Dermis microvascular lymphatic vessel endothelial cell (primary cell): ENCODE measurements at places on chromosomes 7 and 10.
A peak's percentile ranks its signal among the peaks of the same experiment; 100 is the strongest.

GRCh38 chr7:69996121-69996520, 397.8 kb downstream of the AUTS2 start:
- no peak for DNase-seq

GRCh38 chr10:69803809-69804208, 2.1 kb downstream of the COL13A1 start:
- DNase-seq = no peak

- DNase-seq = no peak
Measured at GRCh38 chr7:27767374-27767773, 27.4 kb downstream of the TAX1BP1 start.

DNA sequence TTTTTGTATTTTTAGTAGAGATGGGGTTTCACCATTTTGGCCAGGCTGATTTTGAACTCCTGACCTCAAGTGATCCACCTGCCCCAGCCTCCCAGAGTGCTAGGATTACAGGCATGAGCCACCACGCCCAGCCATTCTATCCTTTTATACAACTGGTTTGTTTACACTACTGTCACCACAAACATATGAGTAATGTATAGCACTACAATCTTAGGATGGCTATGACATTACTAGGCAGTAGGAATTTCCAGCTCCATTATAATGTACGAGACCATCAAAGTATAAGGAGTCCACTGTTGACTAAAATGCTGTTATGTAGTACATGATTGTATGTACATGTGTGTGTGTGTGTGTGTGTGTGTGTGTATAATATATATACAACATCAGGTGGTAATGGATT, 1126.1 kb upstream of the LRRN3 start:
- DNase-seq = no peak

DNA sequence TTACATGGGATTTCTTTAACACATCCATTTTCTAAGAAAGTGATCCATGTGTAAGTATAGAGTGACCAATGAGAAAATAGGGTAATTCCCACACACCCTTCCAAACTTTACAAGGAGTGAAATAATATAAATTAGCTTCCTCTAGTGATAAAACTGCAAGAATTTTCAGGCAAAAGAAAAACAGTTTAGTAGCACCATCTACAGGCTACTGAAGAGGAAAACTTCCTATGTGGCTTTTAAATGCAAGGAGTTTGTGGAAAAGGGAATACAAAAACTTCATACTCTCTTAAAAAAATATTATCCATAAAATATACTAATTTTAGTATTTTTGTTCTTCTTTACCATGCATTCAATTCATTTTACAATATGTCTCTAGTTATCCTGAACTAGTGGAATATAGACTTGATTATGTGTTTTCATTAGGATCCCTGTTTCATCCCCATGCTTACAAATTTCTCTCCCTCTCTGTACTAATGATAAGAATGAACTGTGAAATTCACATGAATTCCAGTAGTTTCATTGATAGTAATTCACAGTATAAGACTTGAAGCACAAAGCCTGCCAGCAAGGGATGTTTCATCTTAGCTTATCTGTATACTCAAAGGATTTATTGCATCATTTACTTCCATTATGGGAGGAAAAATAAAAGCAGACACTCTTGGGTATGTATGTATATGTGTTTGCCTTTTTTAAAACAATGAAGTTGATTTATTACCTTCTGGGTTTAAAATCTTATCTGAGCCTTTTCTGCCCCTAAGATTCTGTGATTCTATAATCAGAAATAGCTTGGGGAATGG, 442.9 kb downstream of the AUTS2 start:
- no peak for DNase-seq

DNA sequence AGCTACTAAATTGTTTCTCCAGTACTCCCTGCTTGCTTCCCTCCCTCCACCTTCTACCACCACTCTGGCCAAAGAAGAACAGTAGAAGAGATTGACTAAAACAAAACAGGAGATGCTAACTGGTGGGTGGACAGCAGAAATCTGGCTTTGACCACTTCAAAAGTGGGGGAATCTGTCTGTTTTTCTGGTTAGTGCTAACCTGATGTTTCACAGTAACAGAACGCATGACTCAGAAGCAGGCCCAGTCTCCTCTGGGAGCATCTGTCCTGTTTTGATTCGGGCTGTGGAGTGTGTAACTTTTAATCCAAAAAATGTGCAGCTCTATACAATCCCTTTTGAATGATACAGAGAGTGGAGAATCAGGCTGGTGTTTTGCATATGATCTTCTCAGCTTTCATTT, 32.7 kb upstream of the ZNF438 start:
- peak; percentile 29 for DNase-seq

- DNase-seq = no peak
Measured at GRCh38 chr7:106552645-106553445, 108.1 kb downstream of the CCDC71L start.

DNA sequence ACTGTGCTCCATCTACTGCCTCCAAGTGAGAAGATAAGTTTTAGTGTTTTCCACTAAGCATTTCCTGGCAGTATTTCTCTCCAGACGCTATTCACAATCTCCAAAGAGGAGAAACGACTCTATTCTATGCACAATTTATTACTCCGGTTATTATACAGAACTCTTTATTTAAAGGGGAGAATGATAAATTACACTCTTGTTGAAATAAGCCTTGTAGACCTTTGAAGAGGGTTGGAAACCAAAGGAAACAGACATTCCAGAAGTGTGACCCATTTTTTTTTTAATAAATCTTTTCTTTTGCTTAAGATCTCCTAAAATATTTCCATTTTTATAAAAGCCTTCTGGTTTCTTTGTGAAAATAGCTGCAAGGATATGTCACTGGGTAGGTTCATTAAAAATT, 76.1 kb upstream of the HDAC9 start:
- no peak for DNase-seq

- DNase-seq = no peak
Measured at GRCh38 chr10:61609701-61610100, 53.0 kb upstream of the CABCOCO1 start.

DNA sequence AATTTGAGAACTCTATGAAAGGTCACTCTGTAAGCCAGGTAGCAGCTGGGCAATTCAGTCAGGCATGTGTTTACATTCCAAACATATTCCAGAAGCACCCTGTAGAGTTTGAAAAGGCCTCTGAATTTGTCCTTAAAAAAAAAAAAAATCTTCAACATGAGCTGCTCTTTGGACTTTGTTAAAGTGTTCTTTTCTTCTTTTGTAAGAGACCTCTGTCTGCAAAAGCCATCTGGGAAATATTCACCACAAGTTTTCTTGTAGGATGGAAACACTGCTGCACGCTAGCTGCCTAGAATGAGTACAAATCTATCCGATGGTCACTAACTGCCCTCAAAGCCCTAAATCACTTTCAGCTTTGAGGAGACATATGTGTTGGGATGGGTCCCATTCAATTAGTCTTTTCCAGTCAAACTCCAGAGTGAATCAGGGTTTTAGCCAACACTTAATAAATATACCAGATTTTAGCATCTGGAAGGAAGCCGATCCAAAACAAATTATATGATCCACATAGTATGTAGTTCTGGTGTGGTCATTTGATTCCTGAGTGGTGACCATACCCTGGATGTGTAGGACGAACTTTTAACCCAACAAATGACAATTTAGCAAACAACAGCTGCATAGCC, 85.9 kb downstream of the CD36 start:
- DNase-seq = no peak

GRCh38 chr7:49479936-49480544, 293.4 kb upstream of the VWC2 start:
- no peak for DNase-seq

GRCh38 chr10:98621630-98622029, 174.9 kb upstream of the HPS1 start:
- DNase-seq = no peak

DNA sequence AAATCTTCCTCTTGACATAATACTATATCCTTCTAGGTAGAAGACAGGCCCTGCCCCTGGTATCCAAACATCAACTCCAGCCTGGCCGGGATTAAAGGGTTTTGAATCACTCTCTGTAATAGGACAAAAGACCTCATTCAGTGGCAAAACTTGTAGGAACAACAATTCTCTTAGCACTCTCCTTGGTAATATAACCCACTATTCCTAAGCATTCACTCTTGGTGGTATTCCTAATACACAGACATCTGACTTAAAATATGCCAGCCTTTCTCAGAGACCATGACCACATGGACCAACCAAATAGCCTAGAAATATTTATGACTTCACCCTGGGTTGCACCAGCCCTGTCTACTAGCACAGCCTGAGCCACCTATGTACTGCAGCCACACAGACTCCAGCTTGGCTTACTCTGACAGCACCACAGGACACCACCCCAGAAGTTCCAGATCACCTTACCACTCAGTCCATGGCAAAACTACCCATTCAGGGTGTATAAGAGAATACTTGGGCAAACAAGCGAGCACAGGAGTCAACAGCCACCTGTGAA, 244.9 kb upstream of the NEBL start:
- no peak for DNase-seq

- no peak for DNase-seq
Measured at GRCh38 chr7:41274179-41274578, 428.7 kb downstream of the INHBA start.

DNA sequence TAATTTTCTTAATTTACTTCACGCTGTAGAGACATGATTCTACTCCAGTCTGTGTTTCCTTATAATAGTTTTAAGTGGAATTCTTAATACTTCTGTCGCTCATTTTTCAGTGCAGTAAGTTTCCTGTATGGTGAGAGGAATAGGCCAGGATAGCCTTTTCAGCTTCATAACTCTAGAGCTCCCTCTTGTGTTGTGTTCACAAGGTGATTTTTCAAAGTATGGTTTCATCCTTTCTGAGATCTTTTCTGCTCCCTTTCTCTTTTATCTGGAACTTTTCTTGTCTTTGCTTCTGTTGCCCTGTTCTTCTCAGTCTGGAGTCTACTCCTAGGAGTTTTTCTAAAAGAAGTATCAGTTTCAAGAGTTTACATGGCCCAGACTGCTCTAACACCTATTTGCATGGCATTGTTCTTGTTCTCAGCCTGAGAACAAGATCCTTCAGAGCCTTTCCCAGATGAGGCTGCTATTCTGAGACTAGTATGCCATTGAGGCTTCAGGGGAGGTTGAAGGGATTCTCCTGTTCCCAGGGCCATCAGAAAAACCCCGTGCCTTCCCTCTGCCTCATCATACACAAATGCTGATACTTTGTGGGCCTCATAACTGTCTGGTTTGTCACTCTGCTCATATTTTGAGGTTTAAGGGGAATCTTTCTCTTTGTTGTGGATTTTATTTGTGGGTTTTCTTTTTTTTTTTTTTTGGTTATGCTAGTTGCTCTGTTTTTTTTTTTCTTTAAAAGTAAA, 21.8 kb downstream of the NET1 start:
- peak; percentile 68 for DNase-seq

DNA sequence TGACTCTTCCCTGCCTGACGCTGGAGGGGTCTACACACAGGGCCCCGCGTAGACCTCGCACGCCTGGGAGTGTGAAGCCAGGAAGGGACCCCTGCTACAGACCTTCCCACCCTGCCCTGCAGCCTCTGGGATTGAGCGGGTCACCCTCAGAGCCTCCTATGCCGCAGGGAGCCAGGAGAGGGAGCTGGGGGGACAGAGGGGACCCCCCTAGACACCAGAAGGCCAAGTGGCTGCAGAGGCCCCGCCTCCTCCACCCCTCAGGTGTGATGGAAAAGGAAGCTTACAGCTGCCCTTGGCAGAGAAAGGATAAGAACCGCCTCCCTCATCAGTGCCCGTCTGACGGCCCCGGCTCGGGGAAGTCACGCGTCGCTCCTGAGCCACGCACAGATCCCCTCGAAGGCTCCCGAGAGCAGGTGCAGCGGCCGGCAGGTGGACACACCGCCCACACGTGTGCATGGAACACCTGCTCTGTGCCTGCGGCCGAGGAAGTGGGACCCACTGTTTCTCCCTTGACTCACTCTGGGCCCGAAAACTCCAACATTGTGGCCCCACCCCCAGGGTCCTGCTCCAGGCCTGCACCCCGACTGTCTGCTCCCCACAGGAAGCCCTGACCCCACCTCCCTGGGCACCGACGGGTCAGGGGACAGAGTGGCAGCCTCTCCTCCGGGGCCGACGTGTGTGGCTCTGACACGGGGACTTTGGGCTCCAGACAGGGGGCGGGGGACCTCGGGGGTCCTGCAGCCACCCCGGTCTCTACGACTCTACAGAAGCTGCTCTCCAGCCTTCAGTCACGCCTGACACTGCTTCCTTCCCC, 73.3 kb downstream of the MICALL2 start:
- no peak for DNase-seq

DNA sequence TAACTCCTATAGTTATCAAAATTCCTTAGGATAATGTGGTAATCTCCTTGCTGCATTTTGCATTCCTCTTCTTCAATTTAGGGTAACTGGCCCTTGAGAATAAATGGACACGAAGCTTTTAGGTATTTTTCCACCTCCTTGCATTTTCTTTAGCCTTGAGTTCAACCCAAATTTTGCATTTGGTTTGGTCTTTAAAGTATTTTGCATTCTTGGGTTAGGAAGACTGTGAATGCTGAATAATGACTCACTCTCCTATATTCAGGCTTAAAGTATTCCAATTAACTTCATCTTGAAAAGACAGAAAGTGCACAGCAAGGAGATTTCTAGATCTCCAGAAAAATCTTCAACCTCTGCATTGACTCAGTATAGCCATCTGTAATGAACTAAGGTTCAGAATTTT, 47.3 kb downstream of the TFPI2 start:
- no peak for DNase-seq

DNA sequence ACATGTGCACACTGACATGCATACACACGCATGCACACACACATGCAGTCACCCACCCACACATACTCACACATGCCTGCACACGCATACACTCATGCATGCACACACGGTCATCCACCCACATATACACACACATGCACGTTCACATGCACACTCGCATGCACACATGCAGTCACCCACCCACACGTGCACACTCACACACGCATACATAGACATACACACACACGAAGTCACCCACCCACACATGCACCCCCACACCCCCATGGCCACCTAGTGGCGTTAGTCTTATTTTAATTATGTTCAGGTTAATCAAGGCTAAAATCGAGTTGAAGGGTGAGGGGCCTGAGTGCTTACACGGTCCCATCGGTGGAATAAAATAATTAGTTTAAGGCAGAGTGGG, 96.8 kb downstream of the DNAJB6 start:
- no peak for DNase-seq

DNA sequence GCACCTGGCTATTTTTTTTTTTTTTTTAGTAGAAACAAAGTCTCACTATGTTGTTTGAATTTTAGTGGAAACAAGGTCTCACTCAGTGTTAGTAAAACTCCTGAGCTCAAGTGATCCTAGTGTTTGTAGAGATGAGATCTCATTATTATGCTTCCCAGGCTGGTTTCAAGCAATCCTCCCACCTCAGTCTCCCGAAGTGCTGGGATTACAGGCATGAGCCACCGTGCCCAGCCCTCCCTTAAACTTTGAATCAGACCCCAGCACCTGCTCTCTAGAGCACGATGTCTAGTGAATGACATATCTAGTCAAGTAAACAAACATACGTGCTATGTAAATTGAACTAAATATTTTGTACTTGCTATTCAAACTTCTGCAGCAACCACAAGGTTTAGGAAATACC, 105.6 kb upstream of the MYO3A start:
- DNase-seq = no peak

DNA sequence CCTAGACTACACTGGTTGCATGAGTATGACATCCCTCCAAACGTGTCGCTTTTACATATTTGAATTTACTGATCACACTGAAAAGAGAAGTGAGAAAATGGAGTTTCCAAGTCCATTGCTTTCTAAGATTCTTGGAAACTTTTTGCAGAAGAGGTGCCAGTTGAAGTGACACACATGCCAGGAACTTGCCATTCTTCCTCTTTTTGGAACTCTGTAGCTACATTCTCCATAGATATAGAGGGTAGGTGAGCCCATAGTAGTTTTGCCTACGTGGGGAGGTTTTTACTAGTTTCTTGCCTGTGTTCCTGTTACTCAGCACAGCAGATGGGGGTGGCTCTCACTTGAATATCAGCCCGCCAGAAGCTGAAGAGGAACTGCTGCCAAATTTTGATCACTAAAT, 286.6 kb upstream of the NRP1 start:
- no peak for DNase-seq
